ENCODE measurements at places on chromosomes 12 and 14. TPM values are rescaled to one million over a fixed set of nuclear protein-coding genes. Genes with fewer than 3 reads are reported as not detected.

GRCh38 chr14:44379292-44379977 is 127.6 kb downstream of the FSCB start:
- no peak for DNase-seq

- no peak for DNase-seq
These were observed 455.2 kb downstream of the CCDC91 start for GRCh38 chr12:28645436-28645835.

GRCh38 chr12:124319368-124320050 is 24.6 kb downstream of the RFLNA start:
- DNase-seq = no peak

DNA sequence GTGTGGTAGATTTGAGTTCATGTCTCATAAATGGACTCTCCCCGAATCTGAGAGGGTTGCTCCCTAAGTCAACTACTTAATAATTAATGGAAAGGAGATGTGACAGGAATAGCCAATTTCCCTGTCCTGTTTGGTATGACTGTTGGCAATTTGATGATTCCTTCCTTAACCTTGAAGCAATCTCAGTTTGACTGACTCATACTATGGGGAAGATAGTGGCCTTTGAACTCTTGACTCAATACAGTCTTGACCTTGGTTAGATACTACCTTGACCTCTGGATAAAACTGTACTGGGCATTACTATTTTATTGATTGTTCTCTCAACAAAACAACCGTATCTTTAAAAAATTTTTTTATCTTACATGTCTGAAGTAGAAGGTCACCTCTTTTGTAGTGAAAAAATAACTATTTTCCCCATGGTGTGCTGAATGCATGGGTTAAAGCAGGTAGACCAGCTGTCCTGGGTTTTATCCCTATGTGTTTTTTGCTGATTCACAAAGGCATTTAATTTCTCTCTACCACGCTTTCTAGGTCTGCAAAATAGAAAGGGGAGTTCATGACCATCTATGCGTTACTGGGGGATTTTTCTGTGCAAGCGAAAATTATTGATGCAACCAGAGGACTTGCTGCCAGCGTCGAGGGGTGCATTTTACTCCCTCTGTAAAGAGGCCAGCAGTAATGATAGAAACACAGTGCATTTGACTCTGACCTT is 80.1 kb downstream of the ETV6 start:
- no peak for DNase-seq

DNA sequence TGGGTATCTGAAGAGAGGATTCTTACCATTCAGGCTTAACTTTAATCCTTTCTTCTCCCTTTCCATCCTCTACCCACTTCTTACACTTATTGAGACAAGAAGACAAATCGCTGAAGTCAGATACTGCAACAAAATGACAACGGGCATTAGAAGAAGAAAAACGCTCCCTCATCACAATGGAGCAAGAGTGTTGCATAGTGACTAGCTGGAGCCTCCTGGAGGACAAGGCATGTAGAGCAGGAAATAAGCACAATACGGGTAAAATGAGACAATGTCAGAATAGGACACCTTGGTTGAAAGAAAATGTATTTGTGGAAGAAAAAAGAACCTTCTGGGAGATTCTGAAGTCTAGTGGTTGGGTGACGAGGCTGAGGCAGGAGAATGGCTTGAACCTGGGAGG is 501.0 kb downstream of the RERGL start:
- no peak for DNase-seq

GRCh38 chr14:78450669-78451318 is 280.6 kb downstream of the NRXN3 start:
- DNase-seq = no peak

DNA sequence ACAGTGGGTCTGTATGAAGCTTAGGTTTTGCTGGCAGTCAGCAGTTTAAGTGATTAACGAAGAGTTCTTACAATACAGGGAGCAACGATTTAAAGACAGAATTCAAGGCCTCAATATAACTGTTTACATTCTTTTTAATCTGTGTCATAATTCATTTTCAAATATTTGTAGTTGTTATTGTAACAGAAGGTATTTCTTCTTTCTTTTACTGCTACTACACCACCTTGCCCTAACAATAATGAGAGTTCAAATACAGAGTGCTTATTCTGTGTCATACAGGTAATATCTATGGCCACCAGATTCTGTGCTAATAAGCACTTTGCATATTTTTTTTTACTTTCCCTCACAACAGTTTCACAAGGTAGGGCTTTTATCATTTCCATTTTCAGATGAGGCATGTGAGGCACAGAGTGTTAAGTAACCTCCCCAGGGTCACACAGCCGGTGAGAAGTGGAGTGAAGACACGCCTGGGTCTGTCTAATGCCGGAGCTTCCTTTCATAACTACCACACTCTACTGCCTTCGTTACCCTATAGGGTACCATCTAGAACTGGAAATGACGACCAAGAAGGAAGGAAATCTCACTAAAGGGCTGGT is 81.9 kb downstream of the PELI2 start:
- no peak for DNase-seq

DNA sequence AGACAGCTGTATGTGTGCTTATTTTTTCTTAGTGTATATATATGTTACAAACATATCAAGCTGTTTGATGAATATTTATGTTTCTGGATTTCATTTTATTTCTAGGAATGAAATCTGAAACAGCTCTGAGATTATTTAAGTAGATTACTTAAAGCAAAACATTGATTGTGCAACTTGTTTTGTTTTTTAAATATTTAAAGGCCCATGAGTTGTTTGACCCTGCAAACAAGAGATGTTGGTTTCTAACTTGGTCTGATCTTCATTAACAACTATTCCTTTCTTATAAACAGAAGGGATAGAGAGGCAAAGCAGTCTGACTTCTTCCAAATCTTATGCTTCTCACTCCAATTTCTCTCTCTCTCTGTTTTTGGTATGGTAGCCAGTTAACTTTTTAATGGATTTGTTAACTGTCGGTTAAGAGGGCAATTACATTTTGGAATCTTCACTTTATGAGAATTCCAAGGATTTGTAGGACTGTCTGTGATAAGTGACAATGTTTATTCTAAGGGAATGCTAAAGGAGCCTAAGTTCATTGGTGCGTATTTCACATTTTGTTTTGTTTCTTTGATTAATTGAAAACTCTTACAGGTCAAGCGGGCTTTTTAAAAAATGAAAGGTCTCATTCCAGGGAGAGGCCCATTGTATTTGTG is 102.6 kb upstream of the HMGA2 start:
- no peak for DNase-seq

DNA sequence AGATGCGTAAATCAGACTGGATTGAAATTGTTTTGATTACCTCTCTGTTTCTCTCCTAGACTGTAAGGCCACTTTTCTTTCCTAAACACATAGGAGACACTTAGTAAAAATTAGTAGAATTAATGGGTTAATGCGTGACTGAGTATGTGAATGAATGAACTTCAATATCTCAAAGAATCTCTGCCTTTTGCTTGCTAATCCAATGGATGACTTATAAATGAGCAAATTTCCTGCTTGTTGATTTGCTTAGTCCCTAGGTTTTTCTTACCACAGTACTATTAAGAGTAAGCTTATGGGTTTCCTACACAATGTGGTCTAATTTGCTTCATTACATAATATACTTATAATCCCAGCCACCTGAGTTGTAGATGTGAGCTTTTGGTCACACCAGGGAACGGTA is 164.1 kb downstream of the SRGAP1 start:
- no peak for DNase-seq

- no peak for DNase-seq
These were observed 2.3 kb upstream of the DUSP6 start for GRCh38 chr12:89354612-89355067.

DNA sequence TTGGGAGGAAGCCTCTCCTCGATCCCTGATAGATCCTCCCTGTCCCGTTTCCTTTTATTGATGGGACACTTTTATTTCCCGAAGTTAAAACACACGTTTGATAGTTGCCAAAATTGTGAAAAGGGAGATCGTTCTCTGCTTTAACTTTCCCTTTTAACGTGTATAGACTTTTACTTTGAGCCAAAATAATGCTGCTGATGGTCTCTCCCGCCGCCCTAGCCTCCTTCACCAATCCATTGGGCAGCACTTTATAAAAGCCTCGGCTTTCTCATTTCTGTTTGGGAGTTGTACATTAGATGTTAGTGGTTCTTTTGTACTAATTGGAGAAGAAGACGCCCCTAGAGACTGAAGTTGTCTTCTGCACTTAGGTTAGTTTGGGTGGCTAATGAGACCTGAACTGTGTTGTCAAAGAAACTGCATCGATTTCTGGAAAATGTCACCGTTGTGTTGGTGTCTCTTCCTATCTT is 1.4 kb downstream of the TMTC2 start:
- no peak for DNase-seq

DNA sequence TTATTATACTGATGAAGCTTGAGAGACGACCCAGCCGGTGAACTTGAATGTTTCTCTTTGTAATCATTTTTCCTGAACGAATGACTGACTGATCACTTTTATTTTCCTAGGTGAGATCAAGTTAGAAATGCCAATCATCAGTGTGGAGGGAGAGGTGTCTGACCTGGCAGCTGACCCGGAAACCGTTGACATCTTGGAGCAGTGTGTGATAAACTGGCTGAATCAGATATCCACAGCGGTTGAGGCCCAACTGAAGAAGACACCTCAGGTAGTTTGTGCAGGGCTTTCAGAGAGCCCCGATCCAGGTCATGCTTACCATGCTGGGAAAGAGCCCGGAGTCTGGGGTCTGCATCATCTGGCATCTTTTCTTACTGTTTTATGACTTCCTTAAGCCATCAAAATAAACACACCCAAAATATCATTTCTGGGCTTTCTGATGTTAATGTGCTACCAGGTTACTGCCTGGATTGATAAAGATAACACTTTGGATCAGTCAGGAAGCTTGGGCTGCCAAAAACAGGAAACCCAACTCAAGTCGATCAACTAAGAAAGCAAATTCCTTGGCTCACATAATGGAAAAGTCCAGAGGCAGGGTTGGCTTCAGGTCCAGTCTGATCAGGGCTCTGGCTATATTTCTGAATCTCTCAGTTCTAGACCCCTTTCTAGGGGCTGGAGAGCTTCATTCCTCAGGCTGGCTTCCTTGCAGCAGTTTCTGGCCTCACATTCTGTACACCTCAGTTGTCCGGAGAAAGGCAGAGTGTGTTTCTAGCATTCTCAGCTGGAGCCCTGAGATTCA is 21.1 kb downstream of the DNAH10 start:
- no peak for DNase-seq

GRCh38 chr12:50947933-50948626 is 4.3 kb upstream of the HIGD1C start:
- no peak for DNase-seq

DNA sequence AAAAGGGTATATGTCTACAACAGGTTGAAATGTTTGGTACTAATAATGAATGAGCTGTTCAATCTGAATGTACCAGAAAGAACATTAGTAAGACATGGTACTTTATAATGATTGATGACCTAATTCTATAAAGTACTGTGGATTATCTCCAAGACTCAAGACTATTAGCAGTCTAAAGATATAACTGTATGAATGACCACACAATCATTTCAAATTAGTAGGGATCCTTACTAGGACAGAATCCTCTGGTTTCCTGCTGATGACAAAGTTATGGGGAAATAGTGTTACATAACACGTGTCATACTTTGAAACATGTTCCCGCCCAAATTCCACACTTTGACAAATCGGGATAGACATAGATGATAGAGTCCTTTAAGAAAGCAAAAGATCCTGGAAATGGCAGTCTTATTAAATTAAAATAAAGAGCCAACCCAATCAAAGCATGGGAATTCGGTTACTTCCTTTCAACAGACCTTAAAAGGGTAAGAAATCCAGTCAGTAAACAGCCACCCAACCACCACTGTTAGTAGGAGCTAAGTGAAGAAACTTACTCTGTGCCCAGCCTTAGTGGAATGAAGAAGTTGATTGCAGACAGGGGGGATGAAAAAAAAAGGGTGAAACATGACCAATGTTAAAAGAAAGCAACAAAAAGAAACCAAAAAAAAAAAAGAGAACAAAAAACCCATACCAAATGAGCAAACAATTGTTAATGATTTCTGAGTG is 2.8 kb downstream of the VPS29 start:
- DNase-seq = no peak

DNA sequence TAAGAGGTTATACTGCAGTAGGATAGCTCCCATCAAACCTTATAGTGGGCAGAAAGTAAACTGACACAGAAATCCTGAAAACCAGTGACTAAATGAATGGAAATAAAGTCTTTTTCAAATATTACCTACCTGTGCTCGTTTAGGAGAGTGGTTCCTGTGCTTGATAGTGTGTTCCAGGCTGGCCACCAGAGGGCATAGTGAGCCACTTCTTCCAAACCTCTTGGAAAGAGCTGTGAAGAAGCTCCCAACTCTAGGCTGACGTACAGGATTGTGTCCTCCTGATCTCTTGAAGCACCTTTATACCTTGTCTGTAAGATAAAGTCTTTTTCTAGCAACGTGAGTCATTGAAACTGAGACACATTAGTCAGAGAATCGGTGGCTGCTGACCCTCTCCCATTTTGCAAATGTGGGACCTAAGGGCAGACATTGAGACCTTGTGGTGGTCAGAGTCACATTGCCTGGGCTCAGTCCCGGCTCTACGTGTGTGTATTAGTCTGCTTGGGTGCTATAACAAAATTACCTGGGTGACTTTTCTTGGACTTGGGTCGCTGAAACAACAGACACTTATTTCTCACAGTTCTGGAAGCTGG is 17.6 kb downstream of the TDP1 start:
- peak; percentile 80 for DNase-seq

- no peak for DNase-seq
These were observed 18.6 kb downstream of the LGMN start for GRCh38 chr14:92729634-92730358.

DNA sequence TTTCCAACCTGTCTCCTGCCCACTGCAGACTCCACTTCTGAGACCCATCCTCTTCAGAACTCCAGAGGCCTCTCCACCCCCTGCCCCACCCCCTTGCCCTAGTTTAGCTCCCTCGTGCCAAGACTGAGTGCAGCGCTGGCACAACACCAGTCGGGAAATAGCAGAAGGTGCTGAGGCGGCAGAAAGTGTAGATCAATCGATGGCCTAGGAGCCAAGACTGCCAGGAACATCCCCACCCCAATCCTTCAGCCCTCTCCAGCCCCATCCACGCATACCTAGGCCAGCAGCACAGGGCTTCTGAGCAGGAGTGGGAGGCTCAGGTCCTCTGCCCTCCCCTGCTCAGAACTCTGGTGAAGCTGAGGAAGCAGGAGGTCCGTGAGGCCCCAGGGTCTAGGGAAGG is 1.1 kb downstream of the CPNE6 start:
- DNase-seq = no peak

RNASE3 gene
- not detected for total RNA-seq

NAA25 gene
- total RNA-seq = 23.1 TPM

RHOJ gene
- total RNA-seq = 14.7 TPM

OTX2 gene
- not detected for total RNA-seq

SIX4 gene
- total RNA-seq = 1.9 TPM

SLC4A8 gene
- 0.86 TPM for total RNA-seq
